Naive thymus-derived CD8-positive, alpha-beta T cell (primary cell): ENCODE measurements at places on chromosomes 7 and 10.

DNA sequence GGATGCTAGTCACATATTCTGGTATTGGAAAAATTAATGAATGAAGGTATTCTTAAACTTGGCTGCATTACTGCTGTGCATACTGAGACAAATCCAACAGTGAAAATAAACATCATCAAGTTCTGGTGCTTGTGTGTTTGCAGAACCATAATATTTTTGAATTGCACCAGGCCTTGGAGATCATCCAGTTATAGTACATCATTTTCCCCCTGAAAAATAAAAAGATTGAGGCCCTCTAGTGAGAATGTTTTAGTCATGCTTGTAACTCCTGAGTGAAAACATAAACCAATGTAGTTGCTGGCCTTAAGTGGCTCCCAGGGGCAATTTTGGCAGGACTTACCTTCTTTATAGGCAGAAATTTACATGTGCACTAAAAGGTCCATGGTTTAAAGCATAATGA is 218.8 kb upstream of the TMEM229A start:
- no peak for DNase-seq

- DNase-seq, result no peak
Observed at GRCh38 chr10:73953665-73954064, 42.7 kb downstream of the PLAU start.

- no peak for DNase-seq
Observed at GRCh38 chr7:76325092-76325491, 22.6 kb downstream of the HSPB1 start.

DNA sequence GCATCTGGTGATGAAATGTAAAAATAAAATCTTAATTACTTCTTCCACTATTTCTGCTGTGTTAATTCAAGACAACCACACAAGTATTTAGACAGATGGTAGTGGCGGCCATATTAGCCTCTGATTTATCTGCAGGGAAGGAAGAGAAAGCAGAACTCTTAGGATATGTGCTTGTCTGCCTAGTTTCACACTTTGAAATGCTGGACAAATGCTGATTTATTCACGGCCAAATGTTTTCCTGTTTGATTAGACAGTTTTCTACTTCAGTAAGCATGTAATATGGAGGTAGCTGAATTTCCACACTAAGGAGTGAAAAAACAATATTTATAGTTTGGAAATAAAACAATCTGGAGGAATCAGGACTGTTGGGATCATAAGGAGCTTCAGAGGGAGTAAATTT is 158.1 kb downstream of the AGMO start:
- DNase-seq, result no peak

- no peak for DNase-seq
Observed at GRCh38 chr10:116669080-116669479, 48.3 kb downstream of the PNLIPRP2 start.

DNA sequence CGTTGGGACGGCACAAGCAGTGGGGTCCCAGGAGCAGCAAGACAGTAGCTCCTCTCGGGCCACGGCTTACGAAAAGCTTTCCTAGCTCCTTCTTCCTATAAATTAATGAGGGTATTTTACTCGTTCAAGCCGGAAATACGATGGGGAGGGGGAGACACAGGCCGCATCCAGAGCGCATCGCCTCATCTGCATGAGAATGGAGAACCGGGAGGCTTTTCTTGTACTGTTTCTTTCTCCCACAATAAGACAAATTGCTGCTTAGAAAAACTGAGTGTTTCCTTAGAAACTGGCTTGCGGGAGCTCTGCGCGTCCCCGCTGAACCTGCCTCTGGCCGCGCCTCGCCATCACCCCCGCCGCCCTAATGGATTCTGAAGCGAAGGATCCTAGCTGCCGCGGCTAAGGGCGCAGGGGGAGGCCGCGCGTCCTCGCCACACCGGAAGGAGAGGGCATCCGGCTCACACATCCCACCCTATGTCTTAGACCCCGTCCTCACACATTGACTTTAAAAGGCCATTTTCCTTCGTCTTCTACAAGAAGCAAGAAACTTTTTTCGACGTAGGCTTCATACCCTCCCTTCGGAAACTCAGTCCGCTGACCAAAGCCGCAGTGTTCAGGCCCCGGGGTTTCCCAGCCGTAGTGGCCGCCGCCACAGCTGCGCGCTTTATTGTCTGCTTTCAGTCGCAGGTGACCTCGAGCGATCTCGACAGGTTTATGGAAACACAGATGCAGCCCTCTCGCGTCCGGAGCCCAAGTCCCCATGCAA is 8.8 kb downstream of the NXPH1 start:
- DNase-seq, result no peak
